ENCODE measurements at places on chromosomes 1 and 21.

DNA sequence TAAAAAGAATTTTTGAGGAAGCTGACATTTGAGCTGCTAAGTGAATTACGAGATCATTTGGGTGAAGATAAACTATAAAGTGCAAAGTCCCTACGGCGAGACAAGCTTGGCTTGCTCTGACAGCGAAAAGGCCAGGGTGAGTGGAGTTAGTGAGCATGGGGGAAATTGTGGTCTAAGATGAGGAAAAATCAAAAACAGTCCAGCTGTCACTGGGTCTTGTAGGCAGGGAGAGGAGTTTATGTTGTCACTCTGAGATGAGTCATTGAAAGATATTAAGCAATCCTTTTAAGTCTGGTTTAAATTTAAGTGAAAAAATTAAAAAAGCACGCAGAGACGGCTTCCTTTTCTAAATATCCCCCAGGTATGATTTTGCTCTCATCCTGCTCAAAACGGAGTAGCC lies 601.9 kb downstream of the MRPL39 start:
- no peak overlapping the region for H3K4me3 ChIP-seq
- H3K27ac ChIP-seq = no peak overlapping the region
- DNase-seq = no peak

DNA sequence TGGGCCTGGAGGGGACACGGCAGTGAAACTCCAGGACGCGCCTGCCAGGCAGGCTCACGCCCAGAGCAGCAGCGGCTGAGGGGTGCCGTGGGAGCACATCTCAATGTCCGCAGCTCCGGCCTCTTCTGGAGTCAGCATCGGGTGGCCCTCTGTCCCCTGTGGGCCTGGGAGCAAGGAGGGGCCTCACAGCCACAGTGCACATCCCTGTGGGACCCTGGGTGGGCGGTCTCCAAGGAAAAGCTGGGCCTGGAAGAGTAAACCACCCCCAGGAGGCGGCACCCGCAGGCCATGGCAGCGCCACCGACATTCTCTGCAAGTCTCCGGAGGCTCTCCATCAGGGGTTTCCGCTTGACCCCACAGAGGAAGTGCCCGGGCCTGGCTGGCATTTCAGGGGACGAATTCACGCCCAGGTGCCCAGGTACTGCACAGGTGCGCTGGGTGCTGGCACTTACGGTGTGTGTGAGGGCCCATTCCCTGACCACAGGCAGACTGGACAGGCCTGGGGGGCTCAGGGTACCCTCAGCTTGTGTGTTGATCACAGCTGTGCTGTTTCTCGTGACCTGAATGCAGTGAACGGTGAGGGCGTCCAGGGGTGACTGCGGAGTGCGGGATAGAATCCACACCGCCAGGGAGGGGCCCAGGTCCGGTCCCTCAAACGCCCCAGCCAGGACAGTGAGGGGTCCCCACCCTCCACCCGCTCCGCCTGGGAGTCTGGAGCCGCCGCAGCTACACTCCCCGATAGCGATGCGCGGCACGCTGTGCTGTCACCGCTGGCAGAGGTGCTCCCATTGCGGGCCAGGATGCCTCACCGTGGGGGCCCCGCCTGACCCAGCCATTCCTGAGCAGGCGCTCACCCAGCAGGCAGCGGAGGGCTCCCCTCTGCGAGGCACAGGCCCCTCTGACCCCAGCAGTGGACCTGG lies 16.6 kb upstream of the RNF223 start:
- H3K36me3 ChIP-seq = peaks cover 12% of the 10 kb centered on the region
- no peak overlapping the region for H3K27ac ChIP-seq
- no peak overlapping the region for H3K4me3 ChIP-seq
- H3K27me3 ChIP-seq = no peaks in the 10 kb centered on the region
- no peaks in the 10 kb centered on the region for H3K4me1 ChIP-seq
- DNase-seq = no peak

DNA sequence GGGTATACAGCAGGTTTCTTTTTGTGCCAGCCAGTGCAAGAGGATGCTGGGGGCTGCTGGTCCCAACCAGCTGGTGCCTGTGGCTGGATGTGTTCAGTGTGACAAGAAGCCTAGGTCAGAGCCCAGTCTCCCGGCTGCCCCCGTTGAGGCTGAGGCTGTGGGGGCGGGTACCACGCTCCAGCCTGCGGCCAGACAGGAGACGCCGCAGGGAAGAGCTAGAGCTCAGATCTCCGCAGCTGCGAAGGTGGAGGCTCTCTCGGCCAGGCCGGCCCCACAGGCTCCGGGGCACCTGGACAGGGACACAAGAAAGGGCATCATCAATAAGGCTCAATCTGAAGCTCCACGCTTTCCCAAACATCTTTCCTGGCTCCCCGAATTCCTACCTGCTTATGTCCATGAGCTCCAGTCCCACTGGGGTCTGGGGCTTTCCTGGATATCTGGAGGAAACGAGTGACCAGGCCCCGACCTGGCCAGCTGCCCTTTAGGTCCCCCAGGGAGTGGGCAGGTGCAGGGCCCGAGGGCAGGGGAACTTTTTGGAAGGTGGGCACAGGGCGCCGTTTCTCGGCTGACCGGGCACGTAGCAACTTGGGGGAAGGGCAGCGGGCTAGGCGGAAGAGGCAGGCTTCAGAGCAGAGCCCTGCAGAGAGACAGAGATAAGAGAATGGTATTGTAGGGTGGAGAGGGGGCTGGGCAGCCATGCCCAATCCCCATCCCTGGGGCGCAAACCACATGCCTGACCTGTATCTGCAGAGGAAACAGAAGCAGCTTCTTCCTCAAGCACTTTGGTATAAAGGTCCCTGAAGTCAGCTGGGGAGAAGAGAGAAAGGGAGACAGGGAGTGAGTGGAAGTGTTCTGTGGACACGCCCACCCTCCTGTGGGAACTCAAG lies 7.4 kb downstream of the ENTREP3 start:
- H3K27me3 ChIP-seq = no peaks in the 10 kb centered on the region
- DNase-seq = no peak
- peaks cover 41% of the 10 kb centered on the region for H3K4me1 ChIP-seq
- no peak overlapping the region for H3K27ac ChIP-seq
- no peak overlapping the region for H3K4me3 ChIP-seq

GRCh38 chr1:155253797-155254196 lies 1.5 kb downstream of the ENTREP3 start:
- H3K4me3 ChIP-seq = peak overlapping the region; percentile 60
- H3K4me1 ChIP-seq = peaks cover 47% of the 10 kb centered on the region
- peak overlapping the region; percentile 67 for H3K27ac ChIP-seq
- H3K27me3 ChIP-seq = no peaks in the 10 kb centered on the region
- no peak for DNase-seq

DNA sequence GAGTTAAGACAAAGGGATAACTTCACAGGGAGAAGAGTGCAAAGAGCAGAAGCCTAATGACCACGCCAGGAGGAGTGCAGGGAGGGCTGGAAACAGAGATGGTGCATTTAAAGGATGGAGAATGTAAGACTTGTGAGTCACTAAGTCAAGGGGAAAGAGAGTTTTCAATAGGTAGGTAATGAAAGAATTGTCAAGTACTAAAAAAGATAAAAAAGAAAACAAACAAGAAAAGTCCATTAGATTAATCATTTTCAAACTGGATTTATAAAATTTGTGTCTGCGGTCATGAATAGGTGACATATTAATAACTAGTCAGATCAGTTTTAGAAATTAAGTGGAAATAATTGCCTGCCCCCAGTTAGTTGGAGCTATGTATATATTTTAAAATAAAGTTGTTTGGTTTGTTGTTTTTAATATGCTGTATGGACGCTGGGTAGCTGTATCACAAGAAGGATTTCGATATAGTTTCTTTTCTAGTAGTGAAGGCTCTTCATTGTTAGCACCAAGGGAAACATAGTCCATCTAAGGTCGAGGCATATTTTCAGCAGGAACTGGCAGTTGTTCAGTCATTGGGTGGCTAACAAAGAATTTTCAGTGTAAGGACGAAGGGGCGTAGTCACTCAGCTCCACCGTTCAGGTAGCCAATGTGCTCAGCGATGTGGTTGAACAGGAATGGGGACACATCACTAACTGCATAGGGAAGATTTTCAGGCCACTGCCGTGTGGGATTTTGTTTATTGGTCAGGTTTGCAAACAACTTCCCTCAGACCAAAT lies 203.0 kb downstream of the TGFB2 start:
- no peaks in the 10 kb centered on the region for H3K4me1 ChIP-seq
- H3K27me3 ChIP-seq = no peaks in the 10 kb centered on the region
- H3K27ac ChIP-seq = no peak overlapping the region
- no peak overlapping the region for H3K4me3 ChIP-seq

- H3K4me1 ChIP-seq = no peaks in the 10 kb centered on the region
- H3K27me3 ChIP-seq = no peaks in the 10 kb centered on the region
- DNase-seq = no peak
- no peak overlapping the region for H3K27ac ChIP-seq
- H3K4me3 ChIP-seq = no peak overlapping the region
- H3K36me3 ChIP-seq = no peaks in the 10 kb centered on the region
Observed at GRCh38 chr1:168863772-168864171, 134.8 kb upstream of the DPT start.

GRCh38 chr1:10074059-10074851 lies 41.5 kb downstream of the UBE4B start:
- no peak overlapping the region for H3K27ac ChIP-seq
- DNase-seq = peak; percentile 23
- no peak overlapping the region for H3K4me3 ChIP-seq
- H3K27me3 ChIP-seq = no peaks in the 10 kb centered on the region
- peaks cover 21% of the 10 kb centered on the region for H3K36me3 ChIP-seq

DNA sequence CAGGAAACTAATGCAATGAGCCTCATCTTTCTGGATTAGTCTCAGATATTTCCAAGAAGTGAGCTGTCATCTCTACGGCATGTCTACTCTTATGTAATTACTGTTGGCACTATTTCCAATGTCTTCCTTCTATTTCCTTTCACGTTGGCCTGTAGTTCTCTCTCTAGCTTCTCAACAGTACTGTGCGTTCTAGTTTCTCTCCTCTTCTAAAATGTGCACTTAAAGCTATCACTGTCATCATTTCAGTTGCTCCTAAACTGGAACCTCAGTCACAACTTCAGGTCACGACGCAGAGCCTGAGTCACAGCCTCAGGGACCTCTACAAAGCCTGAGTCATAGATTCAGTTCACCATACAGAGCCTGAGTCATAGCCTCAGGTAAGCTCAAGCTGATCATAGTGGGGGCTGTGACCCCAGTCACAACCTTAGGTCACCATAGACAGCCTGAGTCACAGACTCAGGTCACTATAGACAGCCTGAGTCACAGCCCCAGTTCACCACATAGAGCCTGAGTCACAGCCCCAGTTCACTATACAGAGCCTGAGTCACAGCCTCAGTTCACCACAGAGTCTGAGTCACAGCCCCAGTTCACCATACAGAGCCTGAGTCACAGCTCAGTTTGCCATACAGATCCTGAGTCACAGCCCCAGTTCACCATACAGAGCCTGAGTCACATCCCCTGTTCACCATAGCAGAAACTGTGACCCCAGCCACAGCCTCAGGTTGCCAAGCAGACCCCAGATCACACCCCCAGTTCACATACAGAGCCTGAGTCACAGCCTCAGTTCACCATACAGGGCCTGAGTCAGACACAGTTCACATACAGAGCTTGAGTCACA lies 13.0 kb downstream of the WNT9A start:
- peaks cover 5% of the 10 kb centered on the region for H3K27me3 ChIP-seq
- DNase-seq = no peak
- H3K27ac ChIP-seq = no peak overlapping the region
- H3K4me1 ChIP-seq = no peaks in the 10 kb centered on the region
- H3K36me3 ChIP-seq = no peaks in the 10 kb centered on the region

DNA sequence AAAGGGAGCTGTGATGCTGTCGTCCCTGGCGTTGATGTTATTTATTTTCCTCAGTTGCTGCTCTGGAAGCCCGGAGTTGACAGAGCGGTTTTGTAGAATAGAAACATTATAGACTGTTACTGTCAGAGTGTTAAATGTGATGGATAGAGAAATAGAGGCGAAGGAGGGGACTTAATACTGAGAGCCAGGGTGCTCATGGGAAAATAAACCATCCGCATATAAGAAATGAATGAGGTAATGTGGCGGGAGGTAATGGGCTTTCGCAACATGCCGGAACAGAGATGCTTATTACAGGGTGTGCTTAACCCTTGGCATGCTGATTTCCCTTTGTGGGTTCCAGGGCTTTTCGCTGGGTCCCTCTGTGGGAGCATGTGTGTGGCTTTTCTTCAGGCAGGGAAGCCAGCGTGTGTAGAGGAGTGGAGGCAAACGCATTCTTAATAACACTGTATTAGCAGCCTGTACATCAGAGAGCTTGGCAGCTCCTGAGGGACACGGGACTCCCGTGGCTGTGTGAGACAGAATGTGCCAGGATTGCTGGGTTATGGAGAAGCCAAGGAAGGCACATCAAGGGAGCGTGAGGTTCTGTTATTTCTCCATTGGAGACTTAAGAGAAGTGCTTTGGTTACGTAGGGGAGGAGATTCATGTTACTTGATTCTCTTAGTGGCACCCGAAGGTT lies 141.0 kb downstream of the PBX1 start:
- no peak for DNase-seq
- no peaks in the 10 kb centered on the region for H3K36me3 ChIP-seq
- no peak overlapping the region for H3K4me3 ChIP-seq
- H3K27ac ChIP-seq = no peak overlapping the region
- no peaks in the 10 kb centered on the region for H3K27me3 ChIP-seq

GRCh38 chr1:207463021-207463420 lies 8.9 kb downstream of the CR2 start:
- no peaks in the 10 kb centered on the region for H3K36me3 ChIP-seq
- H3K27ac ChIP-seq = peak overlapping the region; percentile 19
- no peaks in the 10 kb centered on the region for H3K27me3 ChIP-seq
- peaks cover 58% of the 10 kb centered on the region for H3K4me1 ChIP-seq
- H3K4me3 ChIP-seq = no peak overlapping the region

DNA sequence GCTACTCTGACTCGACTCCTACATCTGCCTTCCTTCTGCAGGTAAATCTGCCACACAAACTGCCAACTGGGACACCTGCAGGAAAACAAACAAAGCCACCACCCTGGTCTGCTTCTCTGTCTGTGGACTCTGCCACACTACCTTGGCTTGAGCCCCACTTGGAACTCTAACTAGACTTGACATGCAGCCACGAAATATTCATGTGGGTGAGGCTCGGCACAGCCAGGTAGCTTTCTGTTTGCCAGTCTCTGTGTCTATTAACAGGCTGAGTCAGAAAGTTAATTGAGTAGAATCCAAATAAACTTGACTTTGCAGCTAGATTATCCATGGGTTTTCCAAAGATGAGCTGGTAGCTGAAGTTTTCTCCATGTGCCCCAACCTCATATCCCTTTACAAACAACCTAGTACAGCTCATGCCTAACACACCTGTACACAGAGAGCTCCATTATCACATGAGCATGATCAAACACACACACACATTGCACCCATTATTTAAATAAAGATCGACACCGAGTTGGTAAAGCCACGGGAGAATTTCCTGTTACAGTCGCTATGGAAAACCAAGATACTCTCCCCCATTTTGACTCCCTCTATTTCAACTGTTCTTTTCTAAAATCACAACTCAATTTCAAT lies 808 bp downstream of the C1orf116 start:
- no peak overlapping the region for H3K27ac ChIP-seq
- H3K4me1 ChIP-seq = no peaks in the 10 kb centered on the region
- H3K4me3 ChIP-seq = no peak overlapping the region
- H3K27me3 ChIP-seq = peaks cover 56% of the 10 kb centered on the region
- no peak for DNase-seq

GRCh38 chr1:235843461-235843961 lies 23.2 kb downstream of the LYST start:
- no peak for DNase-seq
- H3K27ac ChIP-seq = no peak overlapping the region
- peaks cover 2% of the 10 kb centered on the region for H3K27me3 ChIP-seq
- no peak overlapping the region for H3K4me3 ChIP-seq
- H3K36me3 ChIP-seq = no peaks in the 10 kb centered on the region
- H3K4me1 ChIP-seq = no peaks in the 10 kb centered on the region

GRCh38 chr1:170534626-170535147 lies 2.7 kb downstream of the GORAB start:
- H3K4me3 ChIP-seq = no peak overlapping the region
- no peaks in the 10 kb centered on the region for H3K27me3 ChIP-seq
- peaks cover 40% of the 10 kb centered on the region for H3K4me1 ChIP-seq
- no peak for DNase-seq

Data from DND-41 (cell line).